Activated CD4-positive, alpha-beta T cell treated with anti-CD3 and anti-CD28 coated beads, Interleukin-2, amount 50 U/mL, for 48 hours (primary cell): ENCODE measurements at places on chromosomes 1 and 21.
A peak's percentile ranks its signal among the peaks of the same experiment; 100 is the strongest.

- no peak for DNase-seq
These were observed 5.8 kb downstream of the PDZK1 start for GRCh38 chr1:145701306-145701862.

DNA sequence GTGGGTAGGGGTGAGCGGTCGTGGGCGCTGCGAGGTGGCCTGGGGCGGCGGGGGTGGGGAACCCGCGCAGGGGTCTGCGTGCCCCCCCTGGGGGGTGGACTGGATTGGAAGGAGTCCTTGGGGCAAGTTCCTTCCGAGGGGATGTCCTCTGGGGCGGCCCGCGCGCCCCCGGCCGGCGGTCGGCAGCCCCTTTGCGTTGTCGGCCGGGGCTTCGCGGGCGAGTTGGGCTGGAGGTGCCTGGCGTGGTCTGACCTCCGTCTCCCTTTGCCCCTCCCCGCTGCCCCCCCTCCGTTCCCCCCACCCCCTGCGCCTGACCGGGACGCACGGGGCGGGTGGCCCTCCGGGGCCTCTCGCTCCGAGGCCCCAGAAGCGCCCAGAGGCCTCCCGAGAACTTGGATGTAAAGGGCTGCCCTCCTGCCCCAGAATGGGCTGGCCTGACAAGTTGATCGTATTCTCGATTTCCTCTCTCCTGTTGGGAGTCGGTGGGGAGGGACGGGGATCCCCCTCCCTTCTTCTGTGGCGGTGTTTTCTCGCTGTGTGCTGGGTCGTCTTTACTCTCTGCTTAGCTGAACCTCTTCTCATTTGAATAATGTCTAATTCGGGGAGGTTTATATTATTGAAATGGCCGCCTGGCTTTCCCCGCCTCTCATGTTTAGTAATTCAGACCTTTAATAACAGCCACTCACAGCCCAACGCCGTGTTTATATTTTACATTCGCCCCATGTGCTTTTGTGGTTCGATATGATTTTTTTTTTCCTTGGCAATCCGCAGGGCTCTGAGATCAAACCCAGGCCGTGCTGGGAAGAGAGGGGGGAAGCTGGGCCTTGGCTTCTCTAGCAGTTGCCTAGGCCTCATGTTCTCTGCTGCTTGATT, 1.3 kb downstream of the POU2F1 start:
- DNase-seq, result peak; percentile 83

GRCh38 chr1:205688171-205689080, 8.1 kb upstream of the SLC45A3 start:
- DNase-seq, result no peak

DNA sequence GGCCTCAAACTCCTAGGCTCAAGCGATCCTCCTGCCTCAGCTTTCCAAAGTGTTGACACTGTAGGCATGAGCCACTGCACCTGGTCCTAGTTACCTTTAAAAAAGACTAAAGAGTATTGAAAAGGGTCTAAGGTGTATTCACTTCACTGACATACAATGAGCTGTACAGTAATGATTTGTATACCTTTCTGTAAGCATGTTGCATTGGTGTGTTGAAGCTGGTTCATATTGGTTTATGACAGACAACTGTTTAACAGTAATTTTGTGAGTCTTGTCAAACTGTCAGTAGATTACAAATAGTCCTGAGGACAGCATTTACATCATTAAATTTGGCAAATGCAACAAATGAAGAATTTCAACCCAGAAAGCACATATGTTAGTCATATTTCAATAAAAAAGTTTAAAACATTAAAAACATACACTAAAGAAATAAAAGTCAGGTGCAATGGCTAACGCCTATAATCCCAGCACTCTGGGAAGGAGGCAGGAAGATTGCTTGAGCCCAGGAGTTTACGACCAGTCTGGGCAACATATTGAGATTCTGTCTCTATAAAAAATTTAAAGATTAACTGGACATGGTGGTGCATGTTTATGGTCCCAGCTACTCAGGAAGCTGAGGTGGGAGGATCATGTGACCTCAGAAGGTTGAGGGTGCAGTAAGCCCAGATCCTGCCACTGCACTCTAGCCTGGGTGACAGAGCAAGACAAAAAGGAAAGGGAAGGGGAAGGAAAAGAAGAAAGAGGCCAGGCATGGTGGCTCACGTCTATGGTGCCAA, 88.3 kb upstream of the HP1BP3 start:
- no peak for DNase-seq

GRCh38 chr1:64223329-64224151, 20.1 kb downstream of the UBE2U start:
- no peak for DNase-seq

DNA sequence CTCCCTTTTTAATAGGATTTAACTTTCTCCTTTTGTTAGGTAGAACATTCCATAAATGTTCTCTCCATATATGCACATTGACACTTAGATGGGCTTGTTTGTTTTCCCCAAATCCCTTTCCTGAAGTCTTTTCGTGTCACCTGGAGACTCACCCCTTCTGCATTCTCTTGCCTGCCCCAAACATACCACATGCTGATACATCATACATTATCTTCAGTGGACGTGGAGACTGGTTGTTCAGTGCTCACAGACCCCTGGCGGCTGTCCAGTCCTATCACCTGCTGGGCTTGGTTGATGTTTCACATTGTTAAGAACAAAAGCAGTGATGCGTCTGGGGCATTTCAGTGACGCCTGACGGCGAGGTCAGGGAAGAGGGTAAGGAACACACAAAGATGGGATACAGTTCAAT, 22.2 kb downstream of the FMOD start:
- no peak for DNase-seq

GRCh38 chr1:47984175-47984789, 12.9 kb downstream of the TRABD2B start:
- DNase-seq, result no peak
